Stimulated activated naive B cell treated with anti-CD40 and anti-IgM and Interleukin-4, amounts not matched to agents 10 μg/mL and 1 μg/mL and 100 μg/mL, for 72 hours (primary cell): ENCODE measurements at places on chromosomes 6 and 20.

DNA sequence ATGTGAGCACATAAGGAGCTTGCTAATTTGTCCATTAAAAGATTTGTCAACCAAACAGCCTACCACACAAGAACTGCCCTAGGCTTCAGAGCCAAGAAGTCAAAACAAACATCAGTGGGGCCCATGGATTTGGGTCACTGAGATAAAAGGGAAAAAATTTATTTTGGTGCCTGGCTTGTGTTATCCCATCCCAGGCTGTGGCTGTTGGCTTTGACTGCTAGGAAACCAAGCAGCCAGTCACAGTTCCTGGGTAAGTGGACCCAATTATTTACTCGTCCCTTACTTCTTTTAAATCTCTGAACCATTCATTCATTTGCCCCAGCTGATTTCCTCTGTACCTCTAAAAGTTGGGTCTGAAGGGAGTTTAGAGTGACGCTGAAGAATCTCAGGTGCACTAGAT lies 41.3 kb downstream of the EDN1 start:
- DNase-seq, result no peak

DNA sequence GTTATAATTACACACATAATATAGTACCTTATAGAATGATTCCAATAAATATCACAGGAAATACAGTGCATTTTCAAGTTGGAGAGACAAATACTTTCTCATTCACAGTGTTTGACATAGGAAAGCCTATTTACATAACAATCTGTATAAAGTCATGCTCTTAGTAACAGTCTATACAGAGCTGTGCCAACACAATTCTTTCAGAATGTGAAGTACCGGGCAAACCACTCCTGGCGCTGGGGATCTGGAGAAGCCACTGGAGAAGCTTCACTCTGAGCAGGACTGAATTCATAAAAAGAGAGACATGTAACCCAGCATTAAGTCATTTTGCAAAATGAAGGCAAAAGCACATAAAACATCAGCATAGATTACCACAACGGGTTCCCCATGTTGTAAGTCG lies 24.9 kb upstream of the MCM9 start:
- DNase-seq, result no peak

- no peak for DNase-seq
Observed at GRCh38 chr6:95804847-95805541, 210.8 kb upstream of the FUT9 start.

- DNase-seq, result no peak
Observed at GRCh38 chr20:41391587-41392001, 25.0 kb upstream of the EMILIN3 start.
